Stimulated activated CD4-positive, alpha-beta T cell treated with anti-CD3 and anti-CD28 coated beads, Interleukin-1b, Interleukin-23, amount 100 ng/mL, for 24 hours (primary cell): ENCODE measurements at places on chromosomes 1 and 21.

- DNase-seq: no peak
Observed at GRCh38 chr1:213989002-213989855, 1.5 kb downstream of the PROX1 start.

DNA sequence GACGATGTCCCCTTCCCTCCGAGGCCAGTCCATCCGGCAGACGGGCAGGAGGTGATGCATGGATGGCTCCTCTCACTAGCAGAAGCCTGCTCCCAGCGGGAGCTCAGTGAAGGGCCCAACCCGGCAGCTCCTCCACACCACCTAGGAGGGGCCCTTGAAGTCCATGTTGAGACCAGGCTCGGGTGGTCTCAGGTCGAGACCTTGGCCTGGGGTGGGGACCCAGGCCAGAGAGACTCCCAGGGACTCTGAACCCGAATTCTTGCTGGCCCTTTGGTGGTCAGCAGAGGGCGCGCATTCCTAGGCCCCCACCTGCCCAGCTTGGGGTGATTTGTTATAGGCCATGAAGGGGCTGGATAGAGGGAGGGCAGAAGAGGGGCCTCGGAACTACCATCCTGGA is 642 bp upstream of the NT5C1A start:
- no peak for DNase-seq

- no peak for DNase-seq
Observed at GRCh38 chr1:70586046-70586445, 175.0 kb downstream of the CTH start.

GRCh38 chr1:154859151-154859785 is 10.8 kb downstream of the KCNN3 start:
- DNase-seq: no peak

DNA sequence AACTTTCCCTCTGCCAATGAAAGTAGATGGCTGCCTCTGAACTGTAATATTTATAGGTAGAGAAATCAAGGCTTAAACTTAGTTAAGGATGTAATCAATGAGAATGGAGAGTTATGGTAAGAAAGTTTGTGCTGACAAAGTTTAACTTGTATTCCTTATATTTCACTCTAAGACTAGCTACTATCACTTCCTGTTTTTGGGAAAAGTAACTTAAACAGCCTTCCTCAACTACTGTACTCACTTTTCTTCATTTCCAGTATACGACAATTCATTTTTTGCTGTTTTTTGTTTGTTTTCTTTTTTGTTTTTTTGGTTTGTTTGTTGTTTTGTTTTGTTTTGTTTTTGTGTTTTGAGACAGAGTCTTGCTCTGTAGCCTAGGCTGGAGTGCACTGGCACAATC is 3.7 kb downstream of the RGS18 start:
- DNase-seq: no peak

- DNase-seq: no peak
Observed at GRCh38 chr1:172154551-172154950, 265.9 kb upstream of the C1orf105 start.

- no peak for DNase-seq
Observed at GRCh38 chr1:155717041-155717440, 28.1 kb downstream of the DAP3 start.

DNA sequence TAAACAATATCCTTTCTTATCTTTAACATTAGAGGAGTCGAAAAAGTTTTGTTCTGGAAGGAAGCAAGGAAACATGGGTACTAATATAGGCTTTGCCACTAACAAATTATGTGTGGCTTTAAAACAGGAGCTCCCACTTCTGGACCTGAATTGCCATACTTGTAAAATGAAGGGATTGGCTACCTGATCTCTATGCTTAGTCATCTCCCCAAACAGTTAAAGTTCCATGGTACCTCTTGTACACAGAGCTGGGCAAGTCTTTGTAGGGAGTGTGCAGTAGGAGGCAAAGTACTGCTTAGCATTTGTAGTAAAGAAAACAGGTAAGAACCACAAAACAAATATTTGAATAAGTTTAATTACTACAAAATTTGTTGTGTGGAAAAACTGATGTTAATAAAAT is 81.3 kb downstream of the MAST2 start:
- no peak for DNase-seq

DNA sequence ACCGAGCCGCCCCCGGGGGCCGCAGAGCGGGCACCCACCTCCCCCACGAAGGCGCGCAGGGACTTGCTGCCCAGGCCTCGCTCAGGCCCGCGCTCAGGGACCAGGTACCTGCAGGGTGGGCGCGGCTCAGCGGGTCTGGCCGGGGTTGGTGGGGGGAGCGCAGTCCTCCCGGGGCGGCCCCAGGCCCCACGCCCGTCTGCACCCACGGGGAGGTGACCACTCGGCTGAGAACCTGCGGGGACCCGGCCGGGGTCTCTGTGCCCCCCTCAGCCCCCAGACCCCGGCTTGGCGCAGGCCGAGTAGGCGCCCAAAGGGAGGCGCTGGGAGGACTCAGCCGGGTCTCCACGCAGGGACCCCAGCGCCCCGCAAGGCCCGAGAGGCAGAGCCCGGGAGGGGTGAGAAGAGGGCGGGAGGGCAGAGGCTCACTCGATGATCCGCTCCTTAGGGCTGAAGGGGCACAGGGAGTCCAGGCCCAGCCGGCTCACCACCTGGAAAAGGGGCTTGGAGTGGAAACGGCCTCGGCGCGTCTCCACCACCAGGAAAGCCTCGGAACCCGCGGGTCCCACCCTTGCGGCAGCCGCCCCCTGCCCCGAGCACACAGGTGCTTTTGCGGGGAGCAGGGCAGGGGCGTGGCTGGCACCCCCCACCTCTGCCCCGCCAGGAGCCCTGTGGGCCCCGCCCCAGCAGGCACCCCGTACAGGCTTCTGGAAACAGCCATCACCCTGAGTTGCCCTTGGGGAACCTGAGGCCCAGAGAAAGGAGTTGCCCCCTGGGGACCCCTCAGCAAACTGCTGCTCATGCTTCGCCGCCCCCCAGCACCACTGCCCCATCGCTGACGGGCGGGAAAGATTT is 9.3 kb downstream of the FTCD start:
- DNase-seq: no peak

GRCh38 chr1:57350610-57351009 is 73.2 kb downstream of the DAB1 start:
- no peak for DNase-seq

GRCh38 chr1:54046671-54047383 is 6.2 kb downstream of the TMEM59 start:
- no peak for DNase-seq

GRCh38 chr1:59288046-59288445 is 8.8 kb upstream of the FGGY start:
- DNase-seq: no peak

- DNase-seq: no peak
Observed at GRCh38 chr1:82318921-82319320, 518.2 kb downstream of the ADGRL2 start.

DNA sequence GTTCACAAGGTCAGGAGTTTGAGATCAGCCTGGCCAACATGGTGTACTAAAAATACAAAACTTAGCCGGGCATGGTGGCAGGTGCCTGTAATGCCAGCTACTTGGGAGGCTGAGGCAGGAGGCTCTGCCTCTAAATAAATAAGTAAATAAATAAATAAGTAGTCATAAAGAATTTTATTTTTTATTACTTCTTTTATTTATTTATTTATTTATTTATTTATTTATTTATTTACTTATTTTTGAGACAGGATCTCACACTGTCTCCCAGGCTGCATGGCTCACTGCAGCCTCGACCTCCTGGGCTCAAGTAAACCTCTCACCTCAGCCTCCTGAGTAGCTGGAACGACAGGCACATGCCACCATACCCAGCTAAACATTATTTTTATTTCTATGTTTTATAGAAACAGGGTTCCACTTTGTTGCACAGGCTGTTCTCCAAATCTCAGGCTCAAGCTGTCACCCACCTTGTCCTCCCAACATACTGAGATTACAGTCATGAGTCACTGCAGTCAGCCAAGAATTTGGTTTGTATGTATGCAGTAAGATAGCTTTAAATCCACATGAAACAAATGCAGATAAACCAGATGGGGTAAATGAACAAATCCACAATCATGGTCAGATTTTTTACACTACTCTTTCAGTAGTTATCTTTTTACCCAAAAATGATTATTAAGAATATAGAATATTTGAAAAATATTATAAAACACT is 523.3 kb upstream of the RGS18 start:
- DNase-seq: no peak

DNA sequence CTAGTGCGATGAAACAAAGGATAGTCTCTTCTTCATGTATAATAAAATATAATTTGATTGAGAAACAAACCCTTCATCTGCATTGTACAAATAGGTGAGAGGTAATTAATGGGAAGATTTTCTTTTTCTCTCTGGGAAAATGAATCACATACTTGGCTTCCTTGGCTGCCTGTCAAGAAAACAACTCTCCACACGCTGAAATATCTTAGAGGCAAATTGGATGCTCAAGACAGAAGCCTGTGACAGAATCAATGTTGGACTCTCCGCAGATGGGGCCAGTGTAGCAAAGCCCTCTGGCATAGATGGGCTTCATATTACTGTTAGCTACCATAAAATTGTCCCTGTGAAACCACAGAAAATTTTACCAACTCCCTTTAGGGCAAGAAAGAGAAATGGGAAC is 186.6 kb downstream of the GRIK1 start:
- DNase-seq: no peak

DNA sequence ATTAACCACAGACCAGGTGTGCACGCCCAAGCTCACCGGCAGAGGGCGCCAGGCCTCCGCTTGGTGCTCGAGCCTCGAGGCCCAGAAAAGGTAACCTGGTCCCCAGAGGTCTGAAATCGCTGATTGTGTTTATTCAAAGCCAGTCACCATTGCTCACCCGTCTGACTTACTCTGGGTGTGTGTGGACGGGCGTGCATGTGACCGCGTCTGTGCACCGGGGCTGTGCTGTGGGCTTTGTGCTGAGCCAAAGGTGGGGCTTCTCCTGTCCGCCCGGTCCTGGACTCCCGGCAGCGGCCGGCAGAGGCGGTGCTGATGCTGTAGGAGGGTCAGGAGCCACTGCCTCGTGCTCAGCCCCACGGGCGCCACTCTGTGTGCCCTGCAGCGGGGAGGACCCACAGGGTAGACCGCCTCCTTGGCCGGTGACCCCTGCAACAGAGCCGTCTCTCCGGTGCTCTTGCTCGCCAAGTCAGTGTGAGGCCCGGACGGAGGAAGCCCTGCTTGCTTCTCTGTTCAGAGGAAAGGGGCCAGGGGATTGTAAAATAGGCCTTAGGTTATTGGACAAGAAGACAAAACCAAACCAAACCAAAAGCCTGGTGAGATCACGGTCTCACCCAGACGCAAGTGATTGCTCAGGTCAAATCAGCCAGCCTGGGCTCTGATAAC is 32.0 kb upstream of the BTG2 start:
- peak; percentile 91 for DNase-seq

GRCh38 chr1:61447106-61447967 is 277.6 kb downstream of the TM2D1 start:
- no peak for DNase-seq

- DNase-seq: no peak
Observed at GRCh38 chr1:118049981-118050380, 120.4 kb downstream of the WDR3 start.

DNA sequence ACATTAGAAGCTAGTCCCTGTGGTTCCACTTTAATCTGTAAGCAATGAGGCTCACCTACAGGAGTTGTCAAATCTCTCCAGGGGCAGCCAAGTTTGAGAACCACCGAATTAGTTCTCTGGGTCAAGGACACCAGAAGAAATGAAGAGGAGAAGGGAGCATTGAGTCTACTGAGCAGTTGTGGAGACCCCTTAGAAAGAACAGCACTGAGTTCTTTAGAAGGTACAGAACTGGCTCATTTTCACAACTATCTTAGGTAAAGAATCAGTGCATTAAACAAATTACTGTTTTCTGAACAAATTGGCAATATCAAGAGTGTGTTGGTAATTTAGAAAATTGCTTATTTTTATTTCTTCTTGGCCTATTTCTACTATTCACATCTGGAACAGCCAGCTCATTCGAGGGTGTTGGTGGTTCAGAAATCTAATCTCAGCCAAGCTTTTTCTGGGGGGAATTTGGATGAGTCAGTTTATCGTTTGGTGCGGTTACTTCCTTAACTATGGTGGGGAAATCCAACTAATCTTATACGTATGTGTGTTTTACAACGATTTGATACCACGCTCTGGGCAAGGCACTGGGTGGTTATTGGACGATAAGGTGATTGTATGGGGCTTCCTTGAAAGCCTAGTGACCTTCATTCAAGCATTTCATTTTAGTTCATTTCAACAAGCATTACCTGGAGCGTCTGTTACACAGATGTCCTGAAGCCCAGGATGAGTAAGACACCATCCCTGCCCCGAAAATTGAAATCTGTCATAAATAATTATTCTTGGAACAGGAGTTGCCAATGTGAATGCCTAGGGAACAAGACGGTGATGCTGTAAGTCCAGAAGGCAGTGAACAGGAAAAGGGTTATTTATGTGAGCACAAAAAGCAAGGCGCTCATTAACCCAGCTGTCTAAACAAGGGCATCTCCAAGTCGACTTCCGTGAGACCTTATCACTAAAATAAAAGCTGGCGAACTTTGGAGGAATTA is 52.0 kb upstream of the TMPRSS2 start:
- DNase-seq: no peak

GRCh38 chr1:43779266-43779665 is 71.9 kb downstream of the ST3GAL3 start:
- no peak for DNase-seq

DNA sequence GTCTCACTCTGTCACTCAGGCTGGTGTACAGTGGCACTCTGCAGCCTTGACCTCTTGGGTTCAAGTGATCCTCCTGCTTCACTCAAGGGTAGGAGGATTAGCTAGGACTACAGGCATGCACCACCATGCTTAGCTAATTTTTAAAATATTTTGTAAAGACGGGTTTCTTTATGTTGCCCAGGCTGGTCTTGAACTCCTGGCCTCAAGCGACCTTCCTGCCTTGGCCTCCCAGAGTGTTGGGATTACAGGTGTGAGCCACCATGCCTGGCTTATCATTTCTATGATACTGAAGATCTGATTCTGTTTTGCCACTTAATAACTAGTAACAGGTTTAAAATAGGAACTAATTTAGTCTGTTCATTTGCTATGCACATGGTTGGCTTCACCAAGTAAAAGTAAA is 33.6 kb downstream of the GNAI3 start:
- no peak for DNase-seq

GRCh38 chr1:38133304-38133703 is 86.7 kb upstream of the POU3F1 start:
- no peak for DNase-seq

DNA sequence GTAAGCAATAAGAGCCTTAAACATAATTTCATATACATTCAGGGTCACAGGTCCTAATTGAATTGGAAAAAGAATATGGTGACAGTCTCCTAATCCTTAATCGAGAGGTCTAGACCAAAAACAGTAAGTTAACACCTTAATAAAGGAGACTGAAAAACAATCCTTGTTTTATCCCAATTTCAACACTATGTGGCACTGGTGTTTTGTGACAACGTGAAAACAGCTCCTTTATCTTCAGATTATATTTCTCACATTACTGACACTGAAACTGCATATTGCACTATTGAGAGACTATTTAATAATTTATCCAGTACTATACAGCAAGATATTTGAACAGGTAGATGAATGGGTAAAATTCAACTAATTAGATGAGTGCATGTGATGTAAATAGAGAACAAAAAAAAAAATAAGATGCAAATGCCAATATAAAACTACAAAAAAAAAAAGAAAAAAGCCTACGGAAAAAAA is 34.1 kb downstream of the TP53BP2 start:
- no peak for DNase-seq
